ENCODE measurements at places on chromosomes 1 and 21.
A peak's percentile ranks its signal among the peaks of the same experiment; 100 is the strongest.

- DNase-seq, result no peak
These were observed 94.8 kb upstream of the PRMT6 start for GRCh38 chr1:106961646-106962045.

DNA sequence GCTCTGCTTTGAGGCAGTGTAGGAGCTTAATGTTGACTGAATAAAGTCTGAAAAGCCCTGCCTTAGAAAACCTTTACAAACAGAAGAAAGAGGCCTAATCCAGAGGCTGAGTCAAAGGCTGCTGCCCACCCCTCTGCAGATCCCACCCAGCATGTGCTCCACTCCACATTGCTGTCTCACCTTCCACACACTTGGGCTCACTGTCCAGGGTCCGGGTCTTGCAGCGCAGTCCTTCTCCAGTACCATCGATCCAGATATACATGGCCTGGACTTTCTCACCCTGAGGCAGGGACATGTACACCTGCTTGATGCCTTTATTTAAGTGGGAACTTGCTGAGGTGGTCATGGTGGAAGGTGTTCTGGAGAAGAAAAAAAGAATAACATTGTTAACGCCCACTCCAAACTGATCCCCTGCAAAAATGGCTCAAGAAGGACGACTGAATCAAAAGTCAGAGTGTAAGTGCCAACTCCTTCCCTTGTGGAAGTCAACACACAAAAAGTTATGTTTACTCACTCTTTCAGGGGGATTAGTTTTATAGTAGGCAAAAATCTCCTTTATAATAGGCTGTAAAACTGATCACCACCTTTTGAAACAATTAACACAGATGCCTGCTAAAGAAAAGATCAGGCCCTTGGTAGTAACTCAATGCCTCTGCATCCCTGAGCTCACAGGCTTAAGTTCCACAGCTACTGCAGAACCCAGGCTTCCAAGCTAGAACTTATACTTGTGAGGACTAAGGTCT is 3.0 kb downstream of the GLUL start:
- no peak for DNase-seq

DNA sequence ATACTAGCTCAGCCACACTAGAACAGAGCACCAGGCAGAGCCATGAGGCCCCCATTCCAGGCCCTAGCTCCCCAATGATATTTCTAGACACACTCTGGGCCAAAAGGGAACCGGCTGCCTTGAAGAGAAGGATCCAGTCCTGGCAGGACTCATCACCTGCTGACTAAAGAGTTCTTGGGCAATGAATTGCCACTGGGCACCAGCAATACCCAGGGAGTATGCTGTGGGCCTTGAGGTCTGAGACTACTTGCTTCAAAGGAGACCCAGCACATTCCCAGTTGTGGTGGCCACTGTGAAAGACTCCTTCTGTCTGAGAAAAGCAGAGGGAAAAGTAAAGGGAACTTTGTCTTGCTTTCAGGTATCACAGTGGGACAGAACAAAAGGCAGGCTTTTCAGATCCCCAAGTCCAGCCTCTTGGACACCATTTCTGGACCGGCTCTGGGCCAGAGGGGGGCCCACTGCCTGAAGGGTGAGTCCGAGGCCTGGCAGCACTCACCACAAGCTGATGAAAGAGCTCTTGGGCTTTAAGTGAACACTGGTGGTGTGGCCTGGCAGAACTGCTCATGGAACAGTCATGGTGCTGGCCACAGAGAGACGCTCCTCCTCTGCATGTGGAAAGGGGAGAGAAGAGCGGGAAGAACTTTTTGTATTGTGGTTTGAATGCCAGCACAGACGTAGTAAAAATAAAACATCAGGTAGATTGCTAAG is 72.5 kb downstream of the CDC42BPA start:
- DNase-seq, result no peak

- DNase-seq, result no peak
These were observed 9.2 kb downstream of the IL12RB2 start for GRCh38 chr1:67316918-67317317.

DNA sequence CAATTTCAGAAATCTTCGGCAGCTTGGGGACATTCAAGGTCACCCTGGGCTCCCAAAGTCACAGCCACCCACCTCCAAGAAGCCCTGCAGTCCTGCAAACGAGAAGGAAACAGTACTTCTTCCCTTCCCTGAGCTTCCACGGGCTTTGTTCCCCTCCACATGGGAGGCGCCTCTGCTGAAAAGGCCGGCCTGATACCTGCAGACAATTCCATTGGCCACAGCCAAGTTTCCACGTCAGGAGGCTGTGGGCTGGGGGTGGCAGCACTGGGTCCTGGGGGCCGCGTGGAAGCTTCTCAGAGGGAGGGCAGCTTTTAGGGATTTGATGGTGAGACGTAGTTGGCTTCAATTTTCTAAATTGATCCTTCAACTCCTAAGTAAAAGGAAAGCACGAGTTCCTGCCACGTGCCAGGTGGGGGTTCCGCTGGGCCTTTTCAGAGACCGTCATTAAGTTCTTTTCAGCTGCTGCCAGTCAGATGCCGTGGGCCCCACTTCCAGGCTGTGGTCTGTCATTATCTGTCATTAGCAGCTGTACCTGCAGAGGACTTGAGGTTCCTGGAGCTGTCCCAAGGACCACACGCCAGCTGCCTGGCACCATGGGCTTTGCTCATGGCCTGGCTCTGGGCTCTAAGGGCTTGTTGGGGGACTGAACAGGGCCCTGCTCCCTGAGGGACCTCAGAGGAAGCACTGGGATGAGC is 98.7 kb downstream of the CRYAA start:
- no peak for DNase-seq

DNA sequence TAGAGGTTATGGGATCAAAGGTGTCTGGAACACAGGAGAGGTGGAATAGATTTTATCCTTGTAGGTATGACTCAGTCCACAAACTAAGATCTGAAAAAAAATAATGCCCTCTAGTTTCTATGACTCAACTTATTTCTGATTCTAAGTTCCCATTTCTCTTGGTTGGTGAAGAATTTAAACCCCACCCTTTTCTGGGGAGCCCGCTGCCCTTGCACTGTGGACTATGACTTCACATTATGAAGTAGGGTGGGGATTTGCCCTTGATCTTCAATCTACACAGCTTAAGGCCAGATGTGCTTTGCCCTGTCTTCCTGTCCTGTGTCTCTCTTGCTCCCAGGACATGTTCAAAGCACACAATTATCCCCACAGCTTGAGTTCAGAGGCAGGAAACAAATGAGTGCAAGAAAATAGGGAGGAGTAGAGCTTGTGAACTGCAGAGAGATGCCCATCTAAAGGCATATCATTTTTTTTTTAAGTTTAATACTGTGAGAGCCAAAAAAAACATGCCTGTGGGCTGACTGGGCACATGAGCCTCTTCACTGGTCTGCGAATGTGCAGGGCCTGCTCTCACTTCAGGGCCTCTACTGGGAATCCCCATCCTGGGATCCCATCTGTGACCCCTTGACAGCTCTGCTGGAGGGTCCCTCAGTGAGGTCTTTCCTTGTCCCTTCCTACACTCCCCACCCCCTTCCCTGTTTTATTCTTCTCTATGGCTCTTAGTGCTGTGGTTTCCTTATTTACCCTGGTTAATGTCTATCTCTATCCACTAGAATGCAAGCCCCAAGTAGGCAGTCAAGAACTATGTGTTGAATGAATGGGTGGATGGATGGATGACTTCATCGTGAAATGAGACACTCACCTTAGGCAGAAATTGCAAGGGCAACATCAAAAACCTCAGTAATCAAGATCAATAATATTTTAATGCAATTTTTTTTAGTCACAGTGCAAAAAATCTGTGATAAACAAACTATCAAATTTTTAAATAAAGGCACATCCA is 61.5 kb downstream of the CD58 start:
- DNase-seq, result no peak

GRCh38 chr1:234874291-234875288 is 254.0 kb downstream of the TOMM20 start:
- no peak for DNase-seq

GRCh38 chr1:15949453-15950245 is 26.3 kb downstream of the ZBTB17 start:
- DNase-seq, result peak; percentile 78

- no peak for DNase-seq
These were observed 142.1 kb downstream of the DPYD start for GRCh38 chr1:97778718-97779117.

GRCh38 chr21:44854664-44855446 is 18.6 kb downstream of the PTTG1IP start:
- DNase-seq, result no peak

- no peak for DNase-seq
These were observed 12.3 kb upstream of the PHC2 start for GRCh38 chr1:33443080-33443704.

DNA sequence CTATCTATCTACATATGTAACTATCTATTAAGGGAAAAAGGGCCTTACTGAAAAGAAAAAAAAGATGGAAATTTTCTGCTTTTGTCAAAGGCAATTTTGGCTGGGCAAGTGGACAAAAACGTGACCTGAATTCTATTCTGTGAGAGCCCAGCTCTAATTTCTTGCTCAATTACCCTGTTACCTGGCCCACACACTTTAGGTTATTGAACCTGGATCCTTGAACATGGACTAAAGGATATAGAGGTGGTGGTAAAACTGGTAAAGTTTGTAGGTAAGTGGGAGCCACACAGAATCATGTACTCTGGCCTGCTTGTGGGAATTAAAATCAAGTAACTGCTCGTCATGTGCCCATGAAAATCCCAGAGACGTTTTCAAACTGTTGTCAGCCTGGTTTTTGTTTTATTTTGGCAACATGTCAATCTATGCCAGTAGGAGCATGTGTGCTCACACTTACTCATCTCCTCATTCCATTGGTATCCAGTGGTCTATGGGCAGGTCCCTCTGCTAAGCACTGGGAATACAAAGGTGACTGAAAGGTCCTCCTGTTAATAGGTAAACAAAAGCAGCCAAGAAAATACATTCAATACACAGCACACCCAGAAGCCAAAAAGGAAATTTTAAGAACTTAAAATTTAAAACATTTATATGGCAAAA is 113.7 kb upstream of the WARS2 start:
- no peak for DNase-seq

DNA sequence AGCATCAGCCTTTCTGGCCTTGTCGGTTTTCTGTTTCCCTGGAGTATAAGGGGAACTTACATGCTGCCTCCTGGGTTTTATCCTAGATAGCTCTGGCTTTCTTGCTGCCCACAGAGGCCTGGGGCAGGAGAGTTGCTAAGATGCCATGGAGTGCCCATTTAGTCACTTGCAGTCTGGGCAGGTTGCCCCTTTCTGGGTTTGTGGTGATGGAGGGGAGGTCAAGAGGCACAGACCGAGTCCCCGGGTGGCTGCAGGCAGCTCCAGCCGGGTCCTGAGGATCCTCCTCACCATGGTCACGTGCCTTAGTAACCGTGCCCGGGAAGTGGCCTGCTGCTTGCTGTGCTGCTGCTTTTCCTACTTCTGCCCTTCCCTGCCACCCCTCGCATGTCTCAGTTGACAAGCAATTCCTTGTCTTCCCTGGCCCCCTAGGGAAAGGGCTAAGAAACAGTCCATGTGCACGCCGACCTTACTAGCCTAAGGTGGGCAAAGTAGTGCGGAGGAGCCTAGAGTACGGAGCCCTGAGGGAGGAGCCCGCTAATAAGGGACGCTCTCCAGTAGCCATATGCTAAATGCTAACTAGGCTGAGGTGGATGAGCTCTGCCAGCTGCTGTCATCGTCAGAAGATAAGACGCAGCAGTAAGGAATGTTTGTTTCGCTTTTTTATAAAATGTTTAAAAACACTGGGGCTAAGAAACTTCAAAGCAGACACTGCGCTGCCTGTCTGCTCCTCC is 34.8 kb downstream of the CLCA1 start:
- no peak for DNase-seq

GRCh38 chr1:200916681-200917080 is 22.0 kb downstream of the INAVA start:
- DNase-seq, result no peak

- no peak for DNase-seq
These were observed 61.3 kb downstream of the GLUL start for GRCh38 chr1:182330303-182330702.

DNA sequence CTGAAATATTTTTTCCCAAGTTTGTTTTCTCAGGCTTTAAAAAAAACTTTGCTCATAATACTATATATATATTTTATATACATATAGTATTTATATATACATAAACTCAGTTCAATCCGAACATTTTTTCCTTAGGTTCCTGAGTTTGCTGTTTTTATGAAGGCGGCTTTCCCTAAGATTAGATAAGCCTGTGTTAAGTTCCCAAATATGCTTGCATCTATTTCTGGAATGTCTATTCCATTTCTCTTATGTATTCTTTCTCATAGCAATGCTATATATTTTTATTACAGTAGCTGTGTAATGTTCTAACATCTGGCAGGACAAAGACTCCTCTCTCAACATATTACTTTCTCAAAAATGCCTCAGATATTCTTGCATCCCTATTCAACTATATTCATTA is 45.9 kb downstream of the ADSS2 start:
- no peak for DNase-seq

DNA sequence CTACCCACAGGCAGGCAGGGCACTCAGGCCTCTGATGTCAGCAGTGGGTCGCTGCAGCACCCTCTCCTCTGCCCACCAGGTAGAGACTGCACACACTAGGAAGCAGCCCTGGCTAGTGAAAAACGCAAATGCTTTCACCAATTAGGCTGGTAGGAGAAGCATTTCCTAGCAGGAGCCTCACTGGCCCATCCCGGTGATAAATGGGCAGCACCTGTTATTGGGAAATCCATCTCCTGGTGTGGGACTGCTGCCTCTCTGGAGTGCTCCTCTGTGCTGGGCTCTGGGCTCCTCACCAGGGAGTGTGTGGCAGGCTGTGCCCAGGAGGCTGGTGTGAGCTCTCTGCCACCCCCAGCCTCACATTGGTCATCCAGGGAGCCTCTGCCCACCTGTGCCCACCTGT is 28.6 kb downstream of the LRP8 start:
- no peak for DNase-seq

DNA sequence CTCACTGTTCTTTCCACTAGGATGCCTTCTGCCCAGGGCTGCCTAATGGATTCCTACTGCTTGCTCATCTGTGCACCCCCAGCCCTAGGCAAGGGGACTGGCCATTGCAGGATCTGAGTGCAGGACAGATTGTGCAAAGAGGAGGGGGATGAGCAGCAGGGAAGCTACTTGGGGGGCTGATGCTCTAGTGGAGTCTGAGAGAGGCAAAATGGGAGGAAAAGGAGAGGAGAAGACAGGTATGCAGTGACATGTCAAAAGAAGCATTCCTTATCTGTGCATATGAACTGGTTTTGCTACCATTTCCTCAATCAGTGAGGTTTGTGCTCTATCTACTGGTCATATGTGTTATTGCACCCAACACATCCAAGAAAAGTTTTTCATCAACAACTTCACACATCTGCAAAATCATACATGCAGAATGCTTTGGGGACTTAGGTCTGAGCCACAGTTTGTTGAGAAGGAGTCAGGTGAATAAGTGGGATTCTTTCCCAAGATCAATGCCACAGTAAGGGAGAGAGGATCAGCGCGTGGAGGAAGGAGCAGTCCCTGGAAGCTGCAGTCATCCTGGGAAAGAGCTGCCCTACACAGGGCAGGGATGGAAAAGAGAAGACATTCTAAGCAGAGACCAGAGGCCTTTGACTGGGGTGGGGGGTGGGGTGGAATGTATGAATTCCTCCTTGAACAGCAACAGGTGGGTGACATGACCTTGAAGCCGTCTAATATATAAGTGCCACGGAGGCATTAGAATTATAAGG is 14.4 kb downstream of the SLC5A9 start:
- no peak for DNase-seq

- no peak for DNase-seq
These were observed 49.7 kb upstream of the PRDX6 start for GRCh38 chr1:173427146-173428054.

Data from stimulated activated CD4-positive, alpha-beta T cell treated with anti-CD3 and anti-CD28 coated beads, Interleukin-1b, Interleukin-23, amount 100 ng/mL, for 4 hours (primary cell).